ENCODE measurements at places on chromosomes 2 and 18.

- no peak for DNase-seq
These were observed 6.2 kb upstream of the GKN1 start for GRCh38 chr2:68968221-68968620.

DNA sequence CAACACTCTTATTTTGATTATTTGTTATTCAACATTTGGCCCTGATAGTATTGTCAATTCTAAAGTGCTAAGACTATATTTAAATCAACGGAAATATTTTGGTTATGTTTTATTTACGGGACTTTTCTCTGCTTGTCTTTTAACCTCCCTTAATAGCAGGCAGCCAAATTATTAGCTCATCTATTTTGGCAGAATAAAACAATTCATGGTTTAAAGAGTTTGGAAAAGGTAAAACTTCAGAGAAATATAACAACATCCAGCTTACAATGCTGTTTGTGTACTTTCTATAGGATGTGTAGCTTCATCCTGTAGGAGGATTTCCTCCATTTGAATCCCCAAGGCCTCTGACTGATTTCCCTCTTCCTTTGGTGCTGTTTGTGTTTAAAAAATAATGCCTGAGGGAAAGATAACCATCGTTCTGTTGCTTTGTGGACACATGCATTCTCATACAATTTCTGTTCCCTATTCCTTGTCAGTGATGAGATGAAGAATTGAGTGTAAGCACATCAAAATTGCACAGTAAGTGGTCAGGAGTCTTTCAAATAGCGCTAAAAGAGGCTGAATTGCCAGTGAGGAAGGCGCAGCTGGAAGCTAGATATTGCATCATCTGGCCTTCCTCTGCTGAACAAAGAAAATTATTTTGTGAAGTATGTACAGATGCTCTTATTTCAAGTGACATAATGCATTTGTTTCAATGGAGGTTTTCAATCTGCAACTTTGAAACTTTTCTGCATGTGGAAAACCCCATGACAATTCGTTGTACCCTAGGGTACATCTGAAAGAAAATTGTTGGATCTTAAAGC is 80.3 kb downstream of the CD28 start:
- DNase-seq: no peak

- DNase-seq: no peak
These were observed 73.2 kb upstream of the NETO1 start for GRCh38 chr18:72940986-72941385.

GRCh38 chr18:45374878-45375630 is 240.2 kb upstream of the SLC14A2 start:
- DNase-seq: no peak

GRCh38 chr18:48430150-48430549 is 21.0 kb upstream of the ZBTB7C start:
- DNase-seq: no peak

DNA sequence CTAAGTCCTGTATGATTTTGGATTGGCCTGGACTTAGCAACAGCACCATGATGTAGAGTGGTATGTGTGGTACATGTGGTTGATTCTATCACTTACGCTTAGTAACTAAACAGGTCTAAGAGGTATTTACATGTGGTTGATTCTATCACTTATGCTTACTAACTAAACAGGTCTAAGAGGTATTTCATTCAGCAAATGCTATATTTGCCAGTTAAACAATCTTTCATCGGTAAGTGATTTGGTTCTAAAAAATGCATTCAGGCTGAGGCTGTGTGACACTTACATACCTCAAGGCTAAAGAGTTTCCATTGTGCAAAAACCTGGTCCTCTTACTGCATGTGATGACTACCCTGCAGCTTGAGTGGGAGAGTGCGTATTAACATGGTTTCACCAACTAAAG is 13.1 kb downstream of the EIF4E2 start:
- no peak for DNase-seq

- no peak for DNase-seq
These were observed 11.1 kb downstream of the CNDP2 start for GRCh38 chr18:74507097-74507881.

GRCh38 chr2:43131890-43132682 is 94.3 kb downstream of the ZFP36L2 start:
- DNase-seq: no peak

Measured in activated T-cell treated with anti-CD3 and anti-CD28 coated beads, Interleukin-2, amount 50 U/mL, for 4 hours (primary cell).